IPS DF 6.9 (cell line): ENCODE measurements at places on chromosomes 5 and 9.

GRCh38 chr5:149837680-149838269, 106.8 kb downstream of the PDE6A start:
- DNase-seq: peak; percentile 33

- no peak for DNase-seq
Observed at GRCh38 chr9:98899408-98900056, 44.2 kb upstream of the COL15A1 start.

- DNase-seq: no peak
Observed at GRCh38 chr9:86860006-86860405, 87.3 kb downstream of the GAS1 start.

GRCh38 chr9:22201256-22201655, 192.2 kb upstream of the CDKN2B start:
- no peak for DNase-seq

- no peak for DNase-seq
Observed at GRCh38 chr5:52870448-52870847, 82.7 kb downstream of the ITGA1 start.
